ENCODE measurements at places on chromosomes 4 and X.

DNA sequence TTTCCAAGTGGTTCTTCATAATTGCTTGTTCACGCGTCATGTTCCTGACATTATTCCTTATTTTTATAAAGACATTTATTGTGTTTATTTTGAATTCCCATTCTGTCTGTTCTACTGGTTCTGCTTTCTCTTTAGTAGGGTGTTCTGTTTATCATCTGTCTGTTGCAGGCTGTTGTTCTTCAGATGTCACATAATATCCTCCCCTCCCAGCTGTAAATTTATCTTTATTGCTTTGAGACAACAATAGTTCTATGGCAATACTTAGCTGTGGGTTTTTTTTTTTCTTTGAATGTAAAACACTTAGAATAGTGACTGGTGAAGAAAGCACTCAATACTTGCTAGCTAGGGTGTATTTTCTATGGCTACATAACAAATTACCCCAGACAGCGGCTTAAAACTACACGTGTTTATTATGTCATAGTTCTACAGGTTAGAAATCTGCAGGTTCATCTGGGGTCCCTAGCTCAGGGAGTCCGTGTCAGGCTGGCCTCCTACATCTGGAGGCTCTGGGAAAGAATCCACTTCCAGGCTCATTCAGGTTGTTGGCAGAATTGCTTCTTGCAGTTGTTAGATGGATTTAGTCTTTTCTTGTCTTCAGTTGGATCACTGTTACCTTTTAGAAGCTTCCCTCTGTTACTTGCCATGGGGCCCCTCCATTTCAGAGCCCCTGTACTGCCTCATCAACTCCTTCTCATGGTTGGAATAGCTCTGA, 63.4 kb upstream of the ENPEP start:
- DNase-seq, result no peak

DNA sequence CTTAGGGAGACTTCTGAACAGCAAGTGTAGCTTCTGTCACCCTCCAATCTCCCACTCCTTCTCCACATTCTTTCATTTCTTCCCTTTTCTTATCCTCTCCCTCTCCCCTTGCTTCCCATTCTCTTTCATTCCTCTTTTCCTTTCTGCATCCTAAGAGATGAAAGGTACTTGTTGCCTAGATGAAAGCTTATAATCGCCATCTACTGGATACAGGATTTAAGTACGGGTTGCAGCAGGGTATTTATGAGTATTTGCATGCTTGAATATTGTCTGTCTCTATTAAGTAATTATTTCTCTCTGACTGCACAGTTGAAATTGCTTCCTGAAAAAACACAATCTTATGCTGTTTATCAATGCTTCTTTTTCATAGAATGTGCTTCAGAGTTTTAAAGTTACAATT, 174.0 kb upstream of the TENT5D start:
- DNase-seq, result no peak

DNA sequence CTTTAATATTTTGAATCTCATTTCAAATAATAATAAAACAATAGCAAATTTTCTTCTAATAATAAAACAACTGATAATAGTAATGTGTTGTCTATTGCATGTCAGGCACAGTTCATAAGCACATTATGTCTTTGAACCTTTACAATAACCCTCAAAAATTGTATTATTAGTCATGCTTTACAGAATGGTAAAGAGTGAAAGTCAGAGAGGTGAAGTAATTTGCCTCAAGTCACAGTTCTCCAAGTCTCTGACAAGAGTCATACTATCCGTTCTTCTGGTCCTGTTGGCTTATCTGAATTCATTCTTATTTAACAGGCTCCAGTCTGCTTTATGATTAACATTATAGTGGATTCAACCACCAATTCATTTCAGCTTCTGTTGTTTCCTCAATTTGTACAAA, 313.0 kb downstream of the AFF2 start:
- DNase-seq, result no peak

GRCh38 chr4:80196922-80197573, at the start of gene PRDM8:
Gene PRDM8 (plus strand): TSS chr4:80197503. CDS start chr4:80200081, 2,578 bp downstream.
- DNase-seq, result no peak

GRCh38 chr4:37502070-37502469, 184.1 kb downstream of the RELL1 start:
- DNase-seq, result no peak

DNA sequence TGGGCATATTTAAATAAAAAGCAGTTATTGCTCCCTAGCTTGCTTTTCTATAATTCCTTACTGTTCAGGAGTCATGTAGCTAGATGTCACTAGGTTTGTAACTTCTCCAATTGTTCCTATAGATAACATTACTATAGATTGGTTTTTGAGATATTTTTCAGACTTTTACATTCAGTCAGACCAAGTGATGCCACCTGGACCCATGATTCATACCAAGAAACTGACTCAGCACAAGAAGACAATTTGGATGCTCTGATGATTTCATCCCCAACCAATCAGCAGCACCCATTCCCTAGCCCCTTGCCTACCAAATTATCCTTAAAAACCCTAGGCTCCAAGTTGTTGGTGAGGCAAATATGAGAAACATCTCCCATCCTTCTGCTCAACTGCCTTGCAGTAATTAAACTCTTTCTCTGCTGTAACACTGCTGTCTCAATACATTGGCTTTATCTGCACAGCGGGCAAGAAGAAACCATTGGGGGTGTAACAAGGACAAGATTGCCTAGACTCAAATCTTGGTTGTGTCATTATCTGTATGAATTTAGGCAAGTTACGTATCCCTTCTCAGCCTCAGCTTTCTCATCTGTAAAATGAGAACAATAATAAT, 11.8 kb upstream of the NEIL3 start:
- DNase-seq, result no peak

GRCh38 chrX:153640736-153641575, 6.0 kb upstream of the DUSP9 start:
- no peak for DNase-seq

DNA sequence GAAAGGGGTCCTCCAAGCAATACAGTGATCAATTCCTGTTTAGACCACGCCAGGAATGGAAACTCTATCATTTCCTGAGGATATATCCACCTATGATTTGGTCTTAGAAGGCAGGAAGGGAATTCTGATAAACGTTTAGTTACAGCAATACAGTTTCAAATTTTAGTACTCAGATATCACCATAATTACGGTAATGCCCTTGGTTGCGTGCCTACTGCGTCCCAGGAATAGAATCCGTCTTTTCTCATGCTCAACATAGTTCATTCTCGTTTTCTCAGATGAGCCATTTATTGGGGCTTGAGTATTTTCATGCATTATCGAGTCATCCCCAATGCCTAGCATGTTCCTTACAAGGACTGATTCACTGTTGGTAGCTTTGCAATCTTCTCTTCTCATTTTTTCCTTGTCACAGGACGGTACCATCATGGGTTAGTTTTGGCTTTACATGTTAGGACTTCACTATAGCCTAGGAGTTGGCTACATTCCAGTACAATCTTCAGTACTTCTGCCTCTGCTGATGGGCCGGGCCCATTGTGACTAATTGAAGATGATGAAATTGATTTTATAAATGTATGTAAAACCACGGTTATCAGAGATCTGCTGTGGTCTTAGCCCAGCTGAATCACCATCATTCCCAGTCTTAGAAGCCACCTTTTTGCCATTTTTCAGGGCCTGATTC, 4.4 kb upstream of the PRKX start:
- DNase-seq, result no peak

- DNase-seq, result no peak
Measured at GRCh38 chr4:67659065-67659464, 41.9 kb downstream of the UBA6 start.

- DNase-seq, result no peak
Measured at GRCh38 chr4:165368567-165368966, 10.2 kb upstream of the CPE start.

DNA sequence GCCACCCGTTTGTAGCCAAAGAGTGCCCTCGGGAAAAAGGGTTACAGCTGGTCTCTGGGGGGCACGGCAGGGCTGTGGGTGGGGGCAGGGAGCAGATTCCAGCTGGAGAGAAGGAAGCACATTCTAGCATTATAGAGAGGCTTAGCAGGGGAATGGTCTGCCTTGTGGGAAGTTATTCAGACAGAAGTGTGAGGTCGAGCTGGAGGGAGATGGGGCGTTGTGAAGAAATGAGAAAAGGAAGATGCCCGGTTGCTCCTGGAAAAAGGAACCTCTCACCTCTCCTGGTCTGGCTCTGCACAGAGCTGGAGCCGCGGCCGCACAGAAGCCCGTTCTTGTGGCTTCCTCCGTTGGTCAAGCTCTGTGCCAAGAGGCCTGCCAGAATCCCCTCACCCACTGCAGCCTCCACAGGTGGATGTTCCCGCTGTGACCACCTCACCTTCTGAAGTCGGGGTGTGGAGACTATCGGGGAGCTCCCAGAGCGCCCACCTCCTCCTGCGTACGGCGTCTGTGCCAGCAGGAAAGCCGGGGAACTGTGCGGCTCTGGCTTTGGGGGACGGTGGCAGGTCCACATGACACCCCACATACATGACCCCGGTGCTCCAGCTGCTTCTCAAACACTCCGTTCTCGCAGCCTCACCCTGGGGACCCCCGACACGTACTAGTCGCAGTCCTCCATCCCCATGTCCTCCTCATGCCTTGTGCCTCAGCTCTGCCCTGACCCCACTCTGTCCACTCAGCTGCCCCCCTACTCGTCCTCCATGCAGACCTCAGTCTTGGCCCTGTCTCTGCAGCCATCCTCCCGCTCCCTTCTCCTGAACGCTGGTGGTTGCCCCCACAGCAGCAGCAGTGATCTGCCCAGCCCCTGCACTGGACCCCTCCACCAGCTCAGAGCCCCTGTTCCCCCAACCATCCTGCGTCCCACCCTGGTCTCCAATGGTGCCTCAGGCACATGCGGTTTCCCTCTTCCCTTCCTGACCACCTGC, 52.2 kb upstream of the HGFAC start:
- no peak for DNase-seq

DNA sequence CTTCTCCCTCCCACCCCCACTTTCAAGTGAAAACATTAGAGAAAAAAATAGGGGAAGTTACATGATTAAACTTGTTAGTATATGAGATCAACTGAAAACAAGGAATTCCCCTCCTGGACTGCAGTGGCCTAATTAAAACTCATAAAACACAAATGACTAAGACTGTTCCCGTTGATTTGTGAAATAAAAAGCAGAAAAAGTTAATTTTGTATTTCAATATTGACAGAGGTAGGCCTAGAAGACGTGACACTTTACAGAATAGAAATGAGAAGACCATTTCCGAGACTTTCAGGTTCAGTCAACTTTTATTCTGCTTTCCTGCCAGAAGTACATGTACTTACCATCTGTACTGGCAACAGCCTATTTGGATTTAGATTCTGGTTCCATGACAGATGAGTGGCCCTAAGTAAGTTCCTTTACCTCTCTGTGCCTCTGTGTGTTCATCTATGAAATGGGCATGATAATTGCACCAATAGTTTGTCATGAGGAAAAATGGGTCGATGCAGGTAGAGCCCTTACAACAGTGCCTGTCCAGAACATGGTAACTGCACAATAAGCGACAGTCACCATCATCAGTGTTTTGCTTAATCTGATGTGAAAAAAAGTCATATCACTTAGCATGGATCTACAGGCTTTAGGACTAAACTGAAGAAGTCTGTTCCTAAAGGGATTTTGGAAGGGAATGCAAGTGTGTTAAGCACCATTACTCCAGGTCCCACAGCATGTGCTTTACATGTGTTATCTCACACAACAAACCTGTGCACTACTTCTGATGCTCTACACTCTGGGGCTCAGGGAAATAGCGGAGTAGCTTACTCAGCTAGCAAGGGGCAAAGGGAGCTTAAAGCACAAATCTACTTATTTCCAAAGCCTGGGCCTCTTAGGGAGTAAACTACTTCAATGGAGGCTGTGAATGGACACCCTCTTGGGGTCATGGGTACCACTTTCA, 562.3 kb upstream of the DIPK2B start:
- no peak for DNase-seq

DNA sequence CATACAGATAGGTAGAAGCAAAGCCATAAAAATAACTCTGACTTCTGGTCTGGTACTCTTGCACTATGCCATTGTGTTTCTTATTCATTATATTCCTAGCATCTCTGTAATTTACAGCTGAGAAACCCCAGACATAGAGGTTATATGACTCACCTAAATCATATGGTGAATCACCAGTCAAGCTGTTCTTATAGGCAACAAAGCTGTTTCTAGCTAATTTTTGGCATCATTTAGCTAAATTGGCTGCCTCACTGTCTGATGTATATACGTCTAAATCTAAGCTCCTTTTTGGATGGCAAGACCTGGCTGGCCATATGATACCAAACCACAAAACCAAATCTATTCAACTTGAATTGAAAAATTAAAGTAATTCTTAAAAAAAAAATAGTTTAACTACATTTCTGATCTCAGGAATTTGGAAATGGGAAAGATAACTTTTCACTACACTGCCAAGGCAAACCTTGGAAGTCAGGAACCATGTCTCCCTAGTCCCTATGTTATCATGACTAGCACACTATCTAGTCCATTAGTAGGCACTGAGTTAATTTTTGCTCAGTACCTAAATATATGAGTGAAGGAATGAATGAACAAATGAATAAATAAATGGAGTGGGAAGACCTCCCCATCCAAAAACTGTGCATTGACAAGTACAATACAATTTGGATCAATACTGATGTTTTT, 41.3 kb upstream of the STAG2 start:
- DNase-seq, result no peak

DNA sequence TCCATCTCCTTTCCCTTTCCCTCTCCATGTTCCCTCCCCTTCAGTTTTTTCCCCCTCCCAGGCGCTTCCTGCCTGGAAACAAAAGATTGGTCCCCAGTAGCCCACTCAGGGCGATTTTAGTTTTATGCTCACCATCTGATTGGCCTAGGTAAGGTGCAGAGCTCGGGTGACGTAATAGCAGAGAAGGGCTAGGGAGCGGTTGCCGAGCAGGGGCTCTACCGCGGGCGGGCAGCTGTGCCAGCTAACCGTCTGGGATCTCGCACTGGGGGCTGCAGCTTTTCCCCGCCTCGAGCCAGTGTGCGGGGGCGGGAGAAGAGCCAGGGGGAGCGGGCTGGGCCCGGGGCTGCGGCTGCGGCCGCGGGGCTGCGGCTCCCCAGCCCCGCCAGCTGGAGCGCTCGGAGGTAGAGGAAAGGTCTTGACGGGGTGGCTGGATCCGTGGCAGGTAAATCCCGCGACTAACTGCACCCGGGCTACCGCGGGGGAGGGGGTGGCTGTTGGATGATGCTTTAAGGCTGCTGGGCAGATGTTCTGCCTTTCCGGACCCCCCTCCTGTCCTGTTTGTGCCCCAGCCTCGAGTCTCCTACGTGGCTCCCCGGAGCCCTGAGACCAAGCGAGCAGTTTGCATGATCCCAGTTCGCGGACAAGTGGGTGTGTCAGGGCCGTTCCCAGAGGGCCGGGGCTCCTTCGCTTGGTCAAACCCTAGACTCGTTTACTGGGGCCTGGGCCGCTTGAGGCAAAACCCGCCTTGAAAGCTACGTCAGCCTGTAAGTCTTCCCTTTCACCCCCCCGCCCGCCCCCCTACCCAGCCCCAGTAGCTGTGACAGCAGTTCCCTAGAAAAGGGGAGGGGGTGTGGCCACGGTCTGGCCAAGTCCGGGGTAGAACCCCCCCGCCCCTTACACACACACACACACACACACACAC, at the start of gene PAK3:
Gene PAK3, plus strand, starts transcription at position 218 of the 922 bp plus-strand sequence. CDS start 26,913 bp downstream, outside the sequence.
- peak; percentile 41 for DNase-seq

GRCh38 chr4:39178706-39179105, 3.6 kb upstream of the WDR19 start:
- DNase-seq, result no peak
